ENCODE measurements at places on chromosomes 7 and 10.

GRCh38 chr10:46282842-46283574, 3.8 kb upstream of the ANTXRL start:
- DNase-seq: peak; percentile 80

GRCh38 chr10:84076540-84077195, 62.6 kb upstream of the GHITM start:
- no peak for DNase-seq

- no peak for DNase-seq
Measured at GRCh38 chr10:33236916-33237315, 97.6 kb downstream of the NRP1 start.

DNA sequence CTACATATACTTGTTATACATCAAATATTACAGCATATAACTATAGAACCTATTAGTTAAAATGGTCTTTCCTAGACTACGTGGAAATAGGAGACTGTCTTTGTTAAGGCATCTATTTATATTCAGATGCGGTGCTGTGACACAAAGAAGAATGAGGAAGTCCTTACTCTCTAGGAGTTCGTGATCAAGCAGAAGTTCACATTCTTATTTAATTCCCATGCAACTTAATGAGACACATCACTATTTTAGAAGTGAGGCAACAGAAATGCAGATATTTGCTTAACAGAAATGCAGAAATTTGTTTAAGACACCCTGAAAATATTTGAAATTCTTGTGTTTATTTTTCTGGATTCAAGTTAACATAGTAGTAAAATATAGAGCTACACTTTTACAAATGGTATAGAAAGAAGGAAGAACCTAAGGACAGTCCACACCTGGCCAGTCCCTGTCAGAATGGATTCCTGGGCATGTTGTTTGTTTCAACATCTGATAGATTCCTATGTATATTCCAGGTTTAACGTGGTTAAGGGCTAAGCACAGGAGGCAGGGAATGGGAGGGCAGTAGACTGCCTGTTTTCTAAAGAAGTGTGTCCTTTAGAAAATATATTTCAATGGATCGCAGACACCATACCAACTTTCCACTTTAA, 70.6 kb upstream of the NXPH1 start:
- no peak for DNase-seq

GRCh38 chr10:71912431-71912830, 51.8 kb upstream of the CHST3 start:
- DNase-seq: no peak

- DNase-seq: no peak
Measured at GRCh38 chr7:43697690-43698089, 31.6 kb downstream of the COA1 start.

- DNase-seq: no peak
Measured at GRCh38 chr7:92158660-92159575, 20.0 kb downstream of the LRRD1 start.

- no peak for DNase-seq
Measured at GRCh38 chr7:139523199-139523941, at the start of gene CLEC2L. Gene CLEC2L (plus strand): TSS chr7:139523685. CDS start chr7:139523928, 243 bp downstream.

DNA sequence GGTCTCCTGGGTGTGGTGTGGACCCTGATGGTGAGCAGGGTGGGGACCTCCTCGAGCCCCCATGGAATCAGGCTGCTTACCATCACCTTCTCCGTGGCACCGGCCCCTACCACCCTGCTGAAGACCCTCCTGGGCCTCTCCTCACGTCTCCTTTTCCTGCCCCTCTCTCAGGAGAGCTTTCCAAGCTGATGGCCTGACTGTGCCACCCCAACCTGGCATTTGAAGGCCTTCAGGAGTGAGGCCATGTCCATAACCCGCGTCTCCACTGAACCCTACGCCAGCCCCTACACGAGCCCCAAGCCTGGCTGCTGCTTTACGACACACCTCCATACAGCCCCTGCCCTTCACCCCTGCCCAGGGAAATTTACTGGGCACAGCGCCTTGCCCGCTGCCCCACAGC, 55.4 kb downstream of the ZRANB1 start:
- no peak for DNase-seq

GRCh38 chr7:74017125-74017524, 10.8 kb upstream of the ELN start:
- DNase-seq: no peak

DNA sequence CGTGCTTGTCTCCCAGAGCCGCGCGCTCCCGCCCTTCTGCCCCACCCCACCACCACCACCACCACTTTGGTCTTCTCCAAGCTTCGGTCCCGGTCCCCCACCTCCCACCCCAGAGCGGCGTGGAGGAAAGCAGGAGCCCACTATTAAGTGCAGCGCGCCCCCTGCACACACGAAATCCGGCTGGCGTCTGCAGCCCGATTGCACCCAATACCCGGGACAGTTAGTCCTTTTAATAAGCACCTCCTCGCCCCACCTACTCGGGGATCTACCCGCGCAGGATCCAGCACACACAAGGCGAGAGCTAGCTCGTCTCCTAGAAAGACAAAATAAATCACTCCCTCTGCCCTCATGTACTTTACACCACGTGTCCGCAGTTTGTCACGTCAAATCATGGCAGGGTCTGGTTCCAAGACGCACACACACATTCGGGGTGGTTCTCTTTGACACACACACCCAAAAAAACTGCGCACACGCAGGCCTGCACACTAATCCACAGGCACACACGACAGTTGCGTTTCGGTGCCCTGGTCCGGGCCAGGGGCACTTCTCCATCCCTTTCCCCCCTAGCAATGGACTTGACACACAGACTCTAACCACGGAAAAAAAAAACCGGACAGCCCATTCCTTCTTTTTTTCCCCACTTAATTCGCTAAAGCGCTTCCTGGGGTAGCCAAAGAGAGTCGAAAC, 1.6 kb downstream of the SFMBT2 start:
- peak; percentile 57 for DNase-seq

- DNase-seq: no peak
Measured at GRCh38 chr7:74412056-74412455, 41.6 kb upstream of the GTF2IRD1 start.

- DNase-seq: no peak
Measured at GRCh38 chr7:25308906-25309705, 80.8 kb upstream of the NPVF start.

GRCh38 chr7:158244430-158244829, 343.2 kb downstream of the PTPRN2 start:
- DNase-seq: no peak

- DNase-seq: no peak
Measured at GRCh38 chr7:116796471-116796870, 65.9 kb upstream of the CAPZA2 start.

DNA sequence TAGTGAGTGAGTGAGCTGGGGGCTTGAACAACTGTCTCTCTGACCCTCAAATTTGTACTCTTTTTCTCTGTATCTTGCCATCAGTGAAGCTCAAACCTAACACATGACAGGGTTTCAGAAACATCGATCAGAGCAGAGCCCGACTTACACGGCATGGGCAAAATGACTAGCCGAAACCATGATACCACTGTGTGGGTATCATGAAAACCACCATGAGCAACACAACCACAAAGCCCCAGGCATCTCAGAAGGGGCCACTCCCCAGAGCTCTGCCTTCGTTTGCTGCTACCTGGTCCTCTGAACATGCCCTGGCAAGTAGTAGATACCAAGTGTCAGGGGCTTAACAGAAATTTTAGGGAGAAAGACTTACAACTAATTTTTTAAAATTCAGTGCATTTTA, 308.5 kb downstream of the WDR11 start:
- DNase-seq: no peak

GRCh38 chr10:86440874-86441843, 74.6 kb upstream of the GRID1 start:
- no peak for DNase-seq

- no peak for DNase-seq
Measured at GRCh38 chr7:128921866-128922440, 11.4 kb upstream of the KCP start.

GRCh38 chr10:98249134-98249533, 18.9 kb downstream of the LOXL4 start:
- no peak for DNase-seq

- no peak for DNase-seq
Measured at GRCh38 chr7:74462707-74463100, 9.0 kb downstream of the GTF2IRD1 start.

GRCh38 chr10:121221991-121222390, 370.8 kb downstream of the WDR11 start:
- no peak for DNase-seq

DNA sequence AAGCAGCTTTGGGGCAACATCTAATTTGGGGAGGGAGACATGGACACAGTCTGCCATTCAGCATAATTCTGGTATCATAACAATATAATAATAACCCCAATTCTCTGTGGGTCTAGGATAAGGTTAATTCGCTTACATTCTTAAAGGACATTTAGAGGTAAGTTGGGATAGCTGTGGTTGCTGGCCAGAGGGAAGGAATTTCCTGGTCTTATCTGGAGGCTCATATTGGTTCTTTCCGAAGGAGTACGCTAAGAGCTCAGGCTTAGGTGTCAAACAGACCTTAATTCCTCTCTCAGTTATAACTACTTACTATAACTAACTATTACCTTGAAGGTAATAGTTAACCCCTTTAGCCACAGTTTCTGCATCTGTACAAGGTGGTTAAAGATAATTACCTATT, 68.8 kb downstream of the SPAG6 start:
- no peak for DNase-seq

- no peak for DNase-seq
Measured at GRCh38 chr10:125878957-125879835, 1.9 kb downstream of the DHX32 start.

DNA sequence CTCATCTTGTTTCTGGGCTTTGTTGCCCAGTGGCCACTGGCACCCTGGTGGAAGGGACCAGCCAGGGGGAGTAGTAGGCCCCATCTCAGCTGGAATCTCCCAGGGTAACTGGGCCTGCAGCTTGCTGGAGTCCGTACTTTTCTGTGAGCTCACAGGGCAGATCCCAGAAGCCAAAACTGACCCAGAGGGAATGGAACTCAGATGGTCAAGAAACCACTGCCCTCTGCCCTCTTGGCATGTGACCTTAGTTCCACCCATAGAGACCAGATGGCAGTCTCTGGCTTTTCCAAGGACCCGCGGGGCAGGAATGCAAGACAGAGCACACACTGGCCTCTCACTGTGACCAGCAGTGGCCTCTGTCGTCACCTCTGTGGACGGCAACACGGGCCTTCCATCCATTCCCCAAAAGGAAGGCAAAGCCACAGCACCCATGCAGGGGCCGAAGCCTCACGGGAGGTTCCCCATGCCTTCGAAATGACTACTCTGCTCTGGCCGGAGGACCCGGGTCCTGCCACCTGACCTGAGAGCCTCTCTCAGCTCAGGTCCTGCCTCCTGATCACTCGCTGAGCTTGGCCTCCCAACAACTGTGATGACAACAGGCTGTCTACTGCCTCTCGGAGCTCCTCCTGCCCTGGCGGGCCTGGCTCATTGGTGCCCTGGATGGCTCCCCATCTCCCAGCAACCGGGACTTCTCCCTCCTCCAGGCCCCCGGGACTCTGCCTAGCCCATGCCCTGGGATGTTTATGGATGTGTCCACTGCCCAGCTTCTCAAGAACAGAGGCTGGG, 29.9 kb downstream of the MYL10 start:
- DNase-seq: no peak

- DNase-seq: no peak
Measured at GRCh38 chr7:122572706-122573105, 126.2 kb downstream of the RNF133 start.

GRCh38 chr10:47365431-47366180, 17.4 kb downstream of the RBP3 start:
- DNase-seq: no peak

DNA sequence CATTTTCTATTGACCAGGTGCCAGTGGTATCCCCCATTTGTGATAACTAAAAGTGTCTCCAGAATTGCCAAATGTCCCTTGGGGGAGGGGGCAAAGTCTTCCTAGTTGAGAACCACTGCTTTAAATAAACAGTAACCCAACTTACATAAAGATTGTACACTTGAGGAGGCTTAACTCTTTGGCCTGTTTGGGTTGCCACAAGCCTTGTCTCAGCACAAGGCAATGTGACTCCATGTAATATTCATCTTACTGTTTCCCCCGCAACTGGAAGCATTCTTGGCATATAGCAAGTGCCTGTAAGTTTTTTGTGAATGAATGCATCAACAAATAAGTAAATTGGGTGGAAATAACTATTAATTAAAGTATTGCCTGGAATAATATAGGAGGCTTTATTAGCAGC, 108.3 kb downstream of the ANK3 start:
- no peak for DNase-seq

GRCh38 chr7:145848691-145849090, 267.9 kb upstream of the CNTNAP2 start:
- no peak for DNase-seq

DNA sequence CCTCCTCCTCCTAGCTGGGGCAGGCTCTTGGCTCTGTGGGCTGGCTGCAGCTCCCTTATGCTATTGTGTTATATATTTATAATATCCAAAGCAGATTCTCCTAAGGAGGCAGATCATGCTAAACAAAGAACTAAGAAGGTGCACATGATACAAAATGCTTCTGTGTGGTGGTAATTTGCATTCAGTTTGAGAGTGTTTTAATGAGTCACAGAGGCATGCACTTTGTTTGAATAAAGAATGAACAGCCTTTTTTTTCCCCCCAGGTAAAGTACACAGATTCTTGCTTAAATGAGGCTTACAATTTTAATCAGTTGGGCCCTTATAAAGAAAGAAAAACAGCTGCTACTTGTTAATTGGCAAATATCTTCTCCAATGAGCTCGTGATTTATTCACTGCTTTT, 95.0 kb downstream of the FANK1 start:
- no peak for DNase-seq

DNA sequence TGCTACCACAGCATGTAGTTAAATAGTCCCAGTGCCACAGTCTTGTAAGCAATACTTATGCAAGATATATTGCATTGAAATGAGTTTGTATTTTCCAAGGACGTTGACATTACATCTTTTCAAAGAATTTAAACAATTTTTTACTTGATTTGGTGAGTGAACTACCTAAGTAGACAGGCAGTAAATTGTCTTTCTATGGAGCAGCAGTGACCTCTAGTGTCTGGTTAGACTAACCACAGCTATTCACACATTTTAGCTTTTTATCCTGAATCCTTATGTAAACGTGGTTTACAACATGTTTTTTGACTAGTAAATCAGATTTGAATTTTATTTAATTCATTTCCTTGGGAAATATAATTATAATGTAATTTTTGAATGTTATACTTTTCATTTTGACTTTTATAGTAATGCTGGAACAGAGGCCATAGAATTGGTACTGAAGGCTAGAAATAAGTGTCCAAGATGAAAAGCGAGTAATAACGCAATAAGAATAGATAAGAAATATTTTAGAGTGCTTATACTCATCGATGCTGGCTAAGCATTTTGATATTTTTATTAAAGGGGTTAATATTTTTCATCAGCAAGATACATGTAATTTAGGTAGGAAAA, 5.6 kb downstream of the LRRTM3 start:
- no peak for DNase-seq
